ENCODE measurements at places on chromosomes 5 and 9.

DNA sequence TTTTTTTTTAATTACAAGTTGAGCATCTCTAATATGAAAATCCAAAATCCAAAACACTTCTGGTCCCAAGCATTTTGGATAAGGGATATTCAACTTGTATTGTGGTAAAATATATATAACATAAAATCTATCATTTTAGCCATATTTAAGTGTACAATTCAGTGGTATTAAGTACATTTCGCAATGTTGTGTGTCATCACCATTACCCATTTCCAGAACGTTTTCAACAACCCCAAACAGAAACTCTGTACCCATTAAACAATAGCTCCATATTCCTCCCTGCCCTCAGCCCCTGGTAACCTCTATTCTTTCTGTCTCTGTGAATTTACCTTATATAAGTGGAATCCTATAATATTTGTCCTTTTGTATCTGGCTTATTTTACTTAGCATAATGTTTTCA is 24.9 kb downstream of the TICAM2 start:
- DNase-seq = no peak

- DNase-seq = no peak
These were observed 224.2 kb downstream of the NDUFS4 start for GRCh38 chr5:53784596-53784995.

DNA sequence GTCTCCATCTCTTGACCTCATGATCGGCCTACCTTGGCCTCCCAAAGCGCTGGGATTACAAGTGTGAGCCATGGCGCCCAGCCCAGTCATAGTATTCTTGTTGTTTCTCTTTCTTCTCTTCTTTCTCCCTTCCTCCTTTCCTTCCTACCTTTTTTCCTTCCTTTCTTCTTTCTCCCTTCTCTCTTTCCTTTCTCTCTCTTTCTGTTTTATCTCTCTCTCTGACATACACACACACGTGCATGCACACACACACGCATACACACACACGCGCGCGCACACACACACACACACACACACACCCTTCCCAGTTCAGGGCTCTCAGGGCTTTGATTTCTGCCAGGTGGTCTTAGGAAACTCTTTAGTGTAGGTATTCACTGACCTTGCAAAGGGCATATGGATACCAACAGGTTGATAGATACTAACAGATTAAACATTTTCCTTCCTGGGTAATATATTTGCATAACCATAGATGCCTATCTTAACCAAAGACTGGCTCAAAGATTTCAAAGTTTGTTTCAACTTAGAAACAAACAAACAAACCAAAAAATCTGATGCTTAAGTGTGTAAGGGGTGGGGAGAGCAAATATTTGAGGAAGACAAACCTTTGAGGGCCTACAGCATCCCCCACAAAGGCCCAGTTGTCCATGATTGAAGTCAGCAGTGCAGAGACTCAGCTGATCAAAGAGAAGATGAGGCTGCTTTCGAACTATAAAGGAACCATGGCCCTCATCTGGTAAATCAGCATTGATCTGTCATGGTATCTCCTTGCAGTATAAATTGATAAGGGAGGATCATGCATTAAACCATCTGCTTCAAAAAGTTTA is 288.2 kb upstream of the SEMA6A start:
- no peak for DNase-seq

DNA sequence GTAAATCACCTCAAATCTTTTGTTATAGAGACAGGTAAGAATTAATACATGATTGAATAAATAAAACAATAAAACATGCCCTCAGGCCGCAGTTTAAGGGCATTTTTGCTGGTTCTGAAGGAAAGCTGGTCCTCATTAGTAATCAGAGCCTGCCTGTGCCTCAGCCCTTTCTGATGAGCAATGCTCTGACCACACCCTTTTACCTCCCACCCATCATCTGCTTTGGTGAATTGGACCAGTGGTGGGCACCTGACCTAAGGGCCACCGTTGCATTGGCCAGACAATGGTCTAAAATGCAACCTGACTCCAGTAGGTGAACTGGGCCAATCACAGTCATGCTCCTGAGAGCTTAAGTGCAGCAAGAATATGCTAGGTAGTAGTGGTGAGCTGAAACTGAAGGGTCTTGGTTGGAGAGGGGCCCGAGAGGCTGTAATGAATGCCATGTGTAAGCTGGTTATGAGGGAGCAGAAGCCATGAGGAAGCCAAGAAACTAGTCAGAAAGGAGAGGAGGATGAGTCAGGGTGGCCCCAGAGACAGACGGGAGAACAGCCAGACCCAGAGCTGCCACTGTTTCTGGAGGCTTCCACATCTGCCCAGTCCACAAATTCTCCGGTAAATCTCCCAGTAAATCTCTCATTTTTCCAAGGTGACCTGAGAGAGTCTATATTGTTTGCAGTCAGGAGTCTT is 45.5 kb upstream of the ZSWIM6 start:
- no peak for DNase-seq

GRCh38 chr5:68911840-68912690 is 181.7 kb upstream of the SLC30A5 start:
- no peak for DNase-seq

GRCh38 chr9:128191406-128192046 is at the start of gene CIZ1:
Gene CIZ1 (minus strand): TSS chr9:128191572. CDS start chr9:128190857, 715 bp downstream.
- peak; percentile 69 for DNase-seq

- DNase-seq = no peak
These were observed 12.9 kb upstream of the OLFM1 start for GRCh38 chr9:135074354-135075233.

- no peak for DNase-seq
These were observed 101.0 kb upstream of the FCN2 start for GRCh38 chr9:134779640-134780039.

DNA sequence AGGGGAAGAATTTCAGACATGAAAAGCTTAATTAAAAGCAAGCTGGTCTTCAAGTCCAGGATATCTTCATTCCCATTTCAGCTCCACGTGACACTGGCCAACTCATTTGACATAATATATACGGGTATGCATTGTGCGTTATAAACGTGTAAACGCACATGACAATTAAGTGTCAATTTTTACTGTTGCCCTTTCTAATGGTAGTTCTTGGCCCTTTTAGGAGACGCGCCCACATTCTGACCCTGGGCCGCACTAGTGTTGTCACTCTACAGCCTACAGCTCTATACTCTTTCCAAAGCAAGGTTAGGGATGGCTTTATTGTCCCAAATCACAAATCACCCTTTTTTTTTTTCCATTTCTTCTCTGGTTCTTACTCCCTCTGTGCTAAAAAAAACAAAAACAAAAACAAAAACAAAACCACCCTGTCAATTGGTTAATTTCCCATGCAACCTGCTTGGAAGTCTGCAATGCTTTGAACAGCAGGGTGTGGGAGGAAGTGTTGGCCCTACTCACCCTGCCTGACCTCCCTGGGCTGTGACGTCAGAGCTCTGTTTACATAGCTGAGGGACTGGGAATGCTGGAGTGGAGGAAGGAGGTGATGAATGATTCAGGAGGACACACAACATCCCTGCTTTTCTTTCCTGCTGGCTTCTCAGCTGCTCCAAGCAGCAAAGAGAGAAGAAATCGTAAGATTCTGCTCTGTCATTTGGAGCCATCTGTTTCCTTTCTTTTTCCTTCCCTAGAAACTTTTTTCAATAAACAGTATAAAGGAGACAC is 19.3 kb downstream of the RFK start:
- DNase-seq = no peak

- DNase-seq = no peak
These were observed 18.1 kb upstream of the FCN1 start for GRCh38 chr9:134935701-134936345.

GRCh38 chr5:34684281-34684979 is 28.3 kb downstream of the RAI14 start:
- DNase-seq = no peak

- no peak for DNase-seq
These were observed 199.4 kb upstream of the SLC24A2 start for GRCh38 chr9:19988281-19988680.

DNA sequence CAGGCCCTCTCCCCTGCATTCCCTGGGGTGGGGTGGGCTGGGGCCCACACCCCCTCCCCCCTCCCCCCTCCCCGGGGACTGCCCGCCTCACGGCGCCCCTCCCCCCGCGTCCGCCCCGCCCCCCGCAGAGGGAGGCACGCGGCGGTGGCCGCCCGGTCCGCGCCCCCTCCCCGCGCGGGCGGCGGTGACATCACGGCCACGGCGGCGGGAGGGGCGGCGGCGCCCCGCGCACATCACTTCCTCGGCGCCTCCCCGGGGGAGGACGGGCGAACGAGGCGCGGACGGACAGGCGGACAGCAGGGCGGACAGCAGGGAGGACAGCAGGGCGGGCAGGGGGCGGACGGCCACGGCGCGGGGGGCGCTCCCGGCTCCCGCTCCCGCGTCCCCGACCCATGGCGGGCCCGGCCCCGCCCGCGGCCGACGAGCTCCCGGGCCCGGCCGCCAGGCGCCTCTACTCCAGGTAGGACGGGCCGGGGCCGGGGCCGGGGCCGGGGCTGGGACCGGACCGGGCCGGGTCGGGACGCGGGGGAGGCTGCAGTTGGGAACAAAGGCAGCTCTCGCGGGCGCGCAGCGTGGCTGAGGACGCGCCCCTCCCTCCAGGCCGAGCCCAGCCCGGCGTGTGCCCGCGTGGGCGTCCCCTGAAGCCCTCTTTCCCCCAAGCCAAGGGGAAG is at the start of gene GPSM1:
Gene GPSM1 (plus strand): TSS at position 236 of the 671 bp plus-strand sequence. CDS start 157 bp downstream, at position 393.
- peak; percentile 44 for DNase-seq

DNA sequence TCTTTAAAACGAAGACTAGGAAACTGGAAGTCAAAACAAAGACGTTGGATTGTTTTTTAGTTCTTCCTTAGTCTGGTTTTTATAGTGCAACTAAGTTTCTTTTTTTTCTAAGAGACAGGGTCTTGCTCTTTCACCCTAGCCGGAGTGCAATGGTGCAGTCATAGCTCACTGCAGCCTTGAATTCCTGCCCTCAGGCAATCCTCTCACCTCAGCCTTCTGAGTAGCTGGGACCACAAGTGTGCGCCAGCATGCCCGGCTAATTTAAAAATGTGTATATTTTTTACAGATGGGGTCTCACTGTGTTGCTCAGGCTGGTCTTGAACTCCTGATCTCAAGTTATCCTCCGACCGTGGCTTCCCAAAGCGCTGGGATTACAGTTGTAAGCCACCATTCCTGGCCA is 27.6 kb downstream of the ZFYVE16 start:
- no peak for DNase-seq

- DNase-seq = no peak
These were observed 323.3 kb upstream of the SLC30A5 start for GRCh38 chr5:68770551-68770950.

- no peak for DNase-seq
These were observed 1.9 kb downstream of the RPS6 start for GRCh38 chr9:19378164-19378563.

DNA sequence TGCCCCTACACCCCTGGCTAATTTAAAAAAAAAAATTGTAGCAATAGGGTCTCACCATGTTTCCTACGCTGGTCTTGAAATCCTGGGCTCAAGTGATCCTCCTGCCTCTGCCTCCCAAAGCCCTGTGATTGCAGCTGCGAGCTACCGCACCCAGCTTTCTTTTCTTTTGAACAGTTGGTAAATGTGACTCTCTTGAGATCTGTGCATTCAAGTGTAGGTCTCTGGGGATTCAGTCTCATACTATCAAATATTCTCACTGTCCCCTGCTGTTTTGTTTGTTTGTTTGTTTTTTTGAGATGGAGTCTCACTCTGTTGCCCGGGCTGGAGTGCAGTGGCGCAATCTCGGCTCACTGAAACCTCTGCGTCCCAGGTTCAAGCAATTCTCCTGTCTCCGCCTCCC is 42.3 kb upstream of the CXXC5 start:
- no peak for DNase-seq

- no peak for DNase-seq
These were observed 25.6 kb upstream of the NSMF start for GRCh38 chr9:137484551-137485315.

DNA sequence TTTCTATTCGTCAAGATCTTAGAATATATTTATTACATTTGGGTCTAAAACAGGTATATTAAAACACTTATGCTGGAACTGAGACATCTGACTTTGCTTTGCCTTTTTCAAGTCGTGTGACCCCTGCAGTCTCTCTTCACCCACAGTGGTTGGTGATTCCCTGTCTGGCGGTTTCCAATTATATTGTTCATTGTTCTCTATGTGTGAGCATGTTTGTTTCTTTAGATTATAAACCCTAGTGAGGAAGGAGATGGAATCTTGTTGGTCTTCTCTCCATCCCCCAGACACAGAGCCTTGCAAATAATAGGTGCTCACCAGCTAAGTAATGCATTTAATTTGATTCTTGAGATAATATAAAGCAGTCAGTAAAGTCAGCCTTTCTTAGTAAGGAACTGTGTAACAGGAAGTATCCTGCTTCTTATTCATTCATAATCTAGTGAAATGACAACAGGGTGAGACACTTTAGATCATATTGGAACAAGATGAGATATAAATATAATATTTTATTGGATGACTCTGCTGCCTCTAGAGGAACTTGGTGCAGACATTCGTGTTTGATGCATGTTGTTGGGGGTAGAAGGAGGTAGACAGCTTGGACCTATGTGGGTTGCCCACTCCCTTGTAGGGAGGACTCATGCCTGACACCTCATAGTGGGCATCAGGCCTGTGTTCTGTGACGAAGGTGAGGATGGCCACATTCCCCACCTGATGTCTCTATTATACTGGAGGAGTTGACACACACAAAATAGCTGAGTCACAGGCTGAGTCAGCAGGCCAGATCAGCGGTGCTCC is 88.1 kb downstream of the FGF1 start:
- no peak for DNase-seq

DNA sequence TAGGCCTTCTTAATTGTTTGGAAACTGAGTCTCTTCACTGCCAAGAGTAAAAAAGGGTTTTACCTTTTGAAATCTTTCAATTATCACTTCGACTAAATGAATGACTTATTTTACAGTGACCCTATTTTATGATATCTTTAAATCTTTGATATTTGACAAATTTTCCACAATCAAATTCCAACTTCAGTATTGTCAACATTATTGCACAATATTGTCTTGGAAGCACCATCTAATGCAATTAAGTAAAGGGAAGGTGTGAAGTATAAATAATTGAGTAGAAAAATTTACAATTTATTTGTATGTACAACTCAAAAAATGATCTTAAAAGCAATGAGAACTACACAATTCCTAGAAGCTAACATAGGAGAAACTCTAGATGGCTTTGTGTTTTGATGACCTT is 49.2 kb downstream of the GABRA6 start:
- DNase-seq = no peak

DNA sequence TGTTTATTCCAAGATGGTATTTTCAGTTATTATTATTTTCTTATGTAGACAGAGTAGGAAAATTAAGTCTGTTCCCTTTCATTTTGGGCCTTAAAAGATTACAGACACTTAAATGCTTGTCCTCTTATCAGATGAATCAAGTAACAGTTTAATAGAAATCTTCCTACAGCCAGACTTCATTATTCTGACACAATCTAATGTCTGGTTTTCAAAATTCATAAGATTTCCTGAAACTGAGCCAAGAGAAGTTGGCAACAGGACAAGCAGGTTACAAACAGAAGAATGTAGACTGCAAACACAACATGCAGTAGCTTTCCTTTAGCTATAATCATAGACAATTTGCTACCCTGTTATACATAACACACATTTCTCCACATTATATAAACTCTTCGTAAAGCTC is 130.5 kb downstream of the FBXL17 start:
- no peak for DNase-seq

- DNase-seq = no peak
These were observed 1.0 kb downstream of the MSX2 start for GRCh38 chr5:174725261-174725990.
